ENCODE measurements at places on chromosomes 12 and 14.
A peak's percentile ranks its signal among the peaks of the same experiment; 100 is the strongest.

DNA sequence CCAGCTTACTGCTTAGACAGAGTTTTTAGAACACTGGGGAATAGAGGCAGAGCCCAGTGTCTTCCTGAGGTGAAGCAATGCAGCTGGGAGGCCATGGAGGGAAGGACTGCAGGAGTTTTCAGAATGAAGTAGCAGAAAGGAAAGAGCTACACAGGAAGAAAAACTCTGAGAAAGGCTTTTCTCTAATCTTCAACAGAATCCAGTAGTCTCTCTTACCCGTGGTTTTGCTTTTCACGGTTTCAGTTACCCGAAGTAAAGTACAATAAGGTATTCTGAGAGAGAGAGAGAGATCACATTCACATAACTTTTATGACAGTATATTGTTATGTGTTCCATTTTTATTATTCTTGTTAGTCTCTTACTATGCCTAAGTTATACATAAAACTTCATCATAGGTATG lies 761.6 kb downstream of the BCL11B start:
- no peak for DNase-seq

- peak; percentile 96 for DNase-seq
Measured at GRCh38 chr12:3453990-3454680, 36.9 kb upstream of the PRMT8 start.

GRCh38 chr14:65910108-65910786 lies 497.7 kb downstream of the FUT8 start:
- DNase-seq: no peak

GRCh38 chr14:61749264-61749663 lies 13.0 kb upstream of the SNAPC1 start:
- peak; percentile 31 for DNase-seq

- no peak for DNase-seq
Measured at GRCh38 chr14:73817020-73817655, 34.5 kb upstream of the PTGR2 start.

- DNase-seq: no peak
Measured at GRCh38 chr14:73477618-73478266, 13.0 kb upstream of the RIOX1 start.

DNA sequence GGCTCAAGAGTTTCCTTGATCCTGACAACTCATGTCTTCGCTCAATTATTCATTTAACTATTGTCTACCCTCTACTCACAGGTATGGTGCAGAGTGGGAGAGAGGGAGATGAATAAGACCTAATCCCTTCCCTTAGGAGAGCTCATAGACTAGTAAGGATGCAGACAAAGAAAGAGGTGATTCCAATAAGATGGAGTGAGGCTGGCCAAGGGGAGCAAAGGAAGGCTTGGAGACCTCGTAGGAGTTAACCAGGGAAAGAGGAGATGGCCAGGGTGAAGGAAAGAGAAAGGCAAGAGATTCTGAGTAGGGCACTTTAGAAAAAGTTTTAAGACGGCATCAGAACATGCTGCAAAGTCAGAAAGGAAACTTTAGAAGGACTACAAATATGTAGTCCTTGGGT lies 588.5 kb downstream of the VRK1 start:
- no peak for DNase-seq

GRCh38 chr14:51738754-51739153 lies 87.0 kb downstream of the FRMD6 start:
- no peak for DNase-seq

DNA sequence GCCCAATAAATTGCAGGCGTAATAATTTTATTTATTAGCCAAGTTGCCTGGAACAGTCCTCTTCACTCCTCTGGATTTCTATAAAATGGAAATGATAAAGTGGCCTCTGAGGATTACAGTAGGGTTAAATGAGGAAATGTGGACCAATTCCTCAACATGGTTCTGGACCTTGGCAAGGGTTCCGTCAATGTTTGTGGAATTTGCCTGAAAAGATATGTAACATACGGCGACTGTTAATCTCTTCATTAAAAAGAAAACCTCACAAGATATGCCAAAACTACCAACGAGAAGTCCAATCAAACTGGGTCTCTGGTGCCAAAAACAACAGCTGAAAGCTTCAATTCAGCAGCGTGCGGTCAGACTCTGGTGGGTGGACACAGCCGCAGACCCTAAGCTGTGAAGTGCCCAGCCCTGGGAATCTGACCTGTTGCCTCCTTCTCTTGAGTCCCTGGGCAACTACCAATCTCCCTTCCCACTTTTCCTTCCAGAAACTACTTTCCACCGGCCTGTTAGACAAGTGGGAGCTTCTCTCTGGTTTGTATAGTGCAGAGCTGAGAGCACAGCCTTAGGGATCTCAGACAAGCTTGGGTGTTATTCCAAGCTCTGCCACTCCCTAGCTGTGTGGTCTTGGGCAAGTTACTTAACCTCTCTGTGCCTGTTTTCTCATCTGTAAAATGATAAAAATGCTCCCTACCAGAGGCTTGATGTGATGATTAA lies 190.5 kb upstream of the GSC start:
- no peak for DNase-seq

DNA sequence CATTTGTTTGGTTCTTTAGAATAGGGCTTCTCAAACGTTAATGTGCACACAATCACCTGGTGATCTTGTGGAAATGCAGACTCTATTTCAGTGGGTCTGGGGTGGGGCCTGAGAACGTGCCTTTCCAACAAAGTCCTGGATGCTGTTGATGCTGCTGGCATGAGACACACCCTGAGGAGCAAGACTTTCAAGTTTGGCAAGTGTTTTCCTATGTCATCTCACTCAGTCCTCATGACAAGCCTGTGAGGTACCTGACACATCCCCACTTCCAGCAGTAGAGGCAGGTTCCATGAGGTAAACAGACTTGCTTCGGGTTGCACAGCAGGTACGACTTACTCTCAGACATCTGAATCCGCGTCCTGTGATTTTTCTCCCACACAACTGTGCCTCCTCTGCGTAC lies 147.1 kb downstream of the MYRFL start:
- no peak for DNase-seq

DNA sequence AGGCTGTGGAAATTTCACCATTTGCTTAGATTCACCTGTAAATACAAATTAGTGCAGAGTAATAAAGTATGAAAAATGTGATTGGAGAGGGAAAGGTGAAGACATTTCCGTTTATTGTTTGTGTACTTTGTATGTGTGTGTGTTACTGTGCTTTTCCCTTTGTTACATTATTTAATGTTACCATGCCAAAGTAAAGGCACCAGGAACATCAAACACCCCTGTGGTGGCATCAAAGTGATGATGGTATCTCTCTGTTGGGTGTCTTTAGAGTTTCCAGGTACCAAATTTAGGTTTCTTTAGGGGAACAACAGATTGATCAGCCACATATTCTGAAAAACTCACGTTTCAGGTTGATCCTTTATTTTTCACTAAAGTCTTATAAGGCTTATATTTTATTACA lies 189.0 kb upstream of the FBXO33 start:
- DNase-seq: no peak

DNA sequence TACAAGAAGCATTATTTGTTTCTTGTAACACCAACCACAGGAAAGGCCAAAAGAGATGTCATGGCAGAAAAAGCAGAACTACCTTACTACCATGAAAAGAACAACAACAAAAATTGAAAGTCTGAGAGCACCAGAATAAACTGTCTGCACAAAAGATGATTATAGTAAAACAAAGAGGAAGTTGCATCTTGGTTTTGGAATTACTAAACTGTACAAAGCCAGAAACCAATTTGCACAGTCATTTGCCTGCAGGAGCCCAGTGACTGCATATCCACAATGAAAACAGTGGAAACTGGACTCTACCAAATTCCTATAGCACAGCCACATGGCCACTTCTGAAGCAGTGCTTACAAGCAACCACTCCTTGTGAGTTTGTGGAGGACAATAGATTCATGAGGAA lies 276.2 kb downstream of the SSPN start:
- DNase-seq: no peak

DNA sequence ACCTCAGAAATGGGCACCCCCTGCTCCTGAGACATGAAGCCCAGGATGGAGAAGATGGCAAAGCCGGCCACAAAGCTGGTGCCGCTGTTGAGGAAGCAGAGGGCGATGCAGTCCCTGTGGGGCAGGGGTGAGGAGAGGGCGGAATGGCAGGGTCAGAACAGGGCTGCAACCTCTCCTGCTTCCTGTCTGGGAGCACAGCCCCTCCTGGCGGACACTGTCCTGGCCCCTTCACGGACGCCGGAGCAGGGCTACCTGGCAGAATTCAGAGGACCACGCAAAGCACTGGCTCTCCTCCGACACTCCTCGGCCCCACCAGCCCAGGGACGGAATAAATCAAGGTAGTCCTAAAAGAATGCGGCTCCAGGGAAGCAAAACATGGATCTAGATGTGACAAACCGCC lies 12.4 kb upstream of the SLC6A12 start:
- DNase-seq: no peak

- no peak for DNase-seq
Measured at GRCh38 chr12:1297639-1298175, 296.7 kb downstream of the FBXL14 start.

- peak; percentile 25 for DNase-seq
Measured at GRCh38 chr14:53295985-53296582, 143.0 kb upstream of the DDHD1 start.

- peak; percentile 60 for DNase-seq
Measured at GRCh38 chr14:36069535-36069900, 107.0 kb downstream of the PTCSC3 start.

- no peak for DNase-seq
Measured at GRCh38 chr12:122855928-122856831, 20.9 kb downstream of the HIP1R start.

GRCh38 chr14:89085737-89086382 lies 261.4 kb downstream of the TTC8 start:
- DNase-seq: no peak

- no peak for DNase-seq
Measured at GRCh38 chr12:60803147-60803546, 1207.3 kb downstream of the SLC16A7 start.

DNA sequence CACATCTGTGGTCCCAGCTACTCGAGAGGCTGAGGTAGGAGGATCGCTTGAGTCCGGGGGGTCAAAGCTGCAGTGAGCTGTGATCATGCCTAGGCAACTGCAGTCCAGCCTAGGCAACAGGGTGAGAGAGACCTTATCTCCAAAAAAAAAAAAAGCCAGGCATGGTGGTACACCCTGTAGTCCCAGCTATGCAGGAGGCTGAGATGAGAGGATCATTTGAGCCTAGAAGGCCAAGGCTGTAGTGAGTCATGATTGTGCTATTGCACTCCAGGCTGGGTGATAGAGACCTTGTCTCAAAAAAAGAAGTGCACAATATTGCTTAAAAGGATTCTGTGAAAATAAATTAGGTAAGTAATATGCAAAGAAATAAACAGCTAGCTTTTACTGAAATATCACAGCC lies 17.0 kb downstream of the NAA25 start:
- no peak for DNase-seq
